Activated CD4-positive, alpha-beta T cell treated with anti-CD3 and anti-CD28 coated beads, Interleukin-10, Interleukin-2, amounts not matched to agents 100 ng/mL and 50 ng/mL, durations not matched to agents 16 hours and 8 hours (primary cell): ENCODE measurements at places on chromosomes 5 and 9.

DNA sequence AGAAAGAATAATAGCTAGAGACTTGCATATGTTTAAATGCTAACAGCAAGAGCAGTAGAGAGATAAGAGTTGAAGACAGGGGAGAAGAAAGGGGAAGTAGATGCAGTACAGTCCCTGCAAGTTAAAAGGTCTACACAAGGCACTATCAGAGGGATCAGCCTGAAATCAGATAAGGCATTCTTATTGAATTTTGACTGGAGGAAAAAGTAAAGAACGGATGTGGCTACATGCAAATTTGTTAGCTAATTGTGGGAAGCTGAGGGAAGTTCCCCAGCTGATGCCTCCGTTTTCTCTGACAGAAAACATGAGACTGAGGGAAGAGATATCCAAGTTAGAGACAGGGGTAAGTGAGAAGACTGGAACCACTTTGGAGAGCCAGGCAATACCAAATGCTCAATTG is 12.9 kb upstream of the RHOBTB3 start:
- DNase-seq: peak; percentile 76

- no peak for DNase-seq
These were observed 423.6 kb downstream of the PRDM9 start for GRCh38 chr5:23930985-23931384.

DNA sequence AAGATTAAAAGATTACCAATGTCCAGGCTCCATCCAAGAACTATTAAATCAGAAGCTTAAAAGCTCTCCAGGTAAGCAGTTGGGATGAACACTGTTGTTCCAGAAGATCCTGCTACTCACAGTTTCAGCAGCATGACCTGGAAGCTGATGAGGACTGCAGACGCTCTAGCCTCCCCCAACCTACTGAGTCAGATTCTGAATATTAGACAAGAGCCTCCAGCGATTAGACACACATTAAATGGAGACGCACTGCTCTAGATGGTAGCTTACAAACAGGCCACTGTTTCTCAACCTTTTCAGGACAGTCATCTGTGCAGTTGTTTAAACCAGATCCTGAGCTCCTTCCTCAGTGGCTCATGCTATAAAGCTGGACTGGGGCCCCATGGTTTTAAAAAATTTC is 54.3 kb downstream of the MTMR12 start:
- DNase-seq: no peak

DNA sequence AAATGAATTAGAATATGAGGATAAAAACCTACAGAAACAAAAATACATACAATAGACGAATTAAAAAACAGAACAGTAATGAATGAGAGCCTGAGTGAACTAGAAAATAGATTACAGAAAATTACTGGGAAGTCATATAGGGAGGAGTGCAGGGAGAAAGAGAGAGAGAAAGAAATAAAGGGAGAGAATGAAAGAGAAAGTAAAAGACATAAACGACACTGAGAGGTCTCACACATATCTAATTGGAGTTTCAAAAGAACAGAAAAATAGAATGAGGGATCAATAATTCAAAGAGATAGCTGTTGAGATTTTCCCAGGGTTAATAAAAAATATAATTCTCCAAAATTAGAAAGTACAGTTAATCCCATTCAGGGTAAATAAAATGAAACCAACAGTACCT is 156.4 kb upstream of the FTMT start:
- DNase-seq: no peak

DNA sequence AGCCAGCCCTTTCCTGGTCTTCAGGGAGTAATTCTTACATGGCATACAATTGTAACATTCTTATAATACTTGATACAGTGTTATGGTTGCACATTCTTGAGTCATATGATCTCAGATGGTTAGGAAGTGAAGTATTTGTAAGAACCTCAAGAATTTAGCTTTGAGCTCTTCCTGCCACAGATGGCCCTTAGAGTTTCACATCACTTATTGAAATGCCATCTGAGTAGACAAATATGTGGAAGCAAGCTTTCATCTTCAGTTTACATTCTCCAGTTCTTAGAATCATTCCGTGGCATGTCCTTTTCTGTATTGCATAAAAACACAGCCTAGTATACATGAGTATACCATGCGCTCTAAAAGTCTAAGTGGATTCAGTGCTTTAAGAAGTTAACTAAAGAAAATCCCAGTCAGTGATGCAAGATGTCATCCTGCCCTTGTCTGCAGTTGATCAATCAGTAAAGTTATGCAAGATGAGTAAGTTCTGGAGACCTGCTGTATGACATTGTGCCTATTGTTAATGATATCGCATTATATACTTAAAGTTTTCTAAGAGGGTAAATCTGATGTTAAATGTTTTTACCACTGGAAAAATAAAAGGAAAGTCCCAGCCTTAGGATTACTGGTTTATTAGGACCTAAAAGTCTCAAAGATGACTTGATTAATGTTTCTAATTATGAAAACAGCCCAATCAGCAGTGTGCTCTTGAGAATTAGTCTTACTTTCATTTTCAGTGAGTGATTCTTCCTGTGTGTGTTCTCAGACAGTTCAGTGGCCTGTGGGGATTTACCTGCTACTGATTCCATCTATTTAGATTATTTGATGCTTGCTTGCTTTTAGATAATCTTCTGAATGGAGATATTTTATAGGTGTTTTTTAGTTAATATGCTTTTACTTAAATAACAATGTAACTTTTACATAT is 29.4 kb downstream of the RHOBTB3 start:
- peak; percentile 68 for DNase-seq

- no peak for DNase-seq
These were observed 46.0 kb upstream of the SRFBP1 start for GRCh38 chr5:121915765-121916164.

DNA sequence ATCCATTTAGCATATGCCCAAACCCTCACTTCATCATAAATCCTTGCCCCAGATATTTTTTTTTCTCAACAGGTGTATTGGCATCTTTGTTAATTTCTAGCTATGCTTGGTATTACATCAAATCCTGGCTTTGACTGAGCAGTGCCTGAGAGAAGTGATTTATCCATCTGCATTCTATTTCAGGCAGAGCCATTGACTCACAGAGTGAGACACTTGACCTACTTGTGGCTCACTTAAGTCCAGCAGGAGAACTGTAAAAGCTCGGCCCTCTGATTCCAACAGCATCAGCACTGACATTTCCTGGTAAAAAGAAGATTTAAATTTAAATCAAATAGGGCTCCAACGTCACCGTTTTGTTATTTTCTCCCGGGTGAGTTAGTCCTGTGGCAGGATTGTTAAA is 93.4 kb downstream of the PLK2 start:
- no peak for DNase-seq
